Retinal pigment epithelial cell (primary cell): ENCODE measurements at places on chromosomes 1 and 21.

DNA sequence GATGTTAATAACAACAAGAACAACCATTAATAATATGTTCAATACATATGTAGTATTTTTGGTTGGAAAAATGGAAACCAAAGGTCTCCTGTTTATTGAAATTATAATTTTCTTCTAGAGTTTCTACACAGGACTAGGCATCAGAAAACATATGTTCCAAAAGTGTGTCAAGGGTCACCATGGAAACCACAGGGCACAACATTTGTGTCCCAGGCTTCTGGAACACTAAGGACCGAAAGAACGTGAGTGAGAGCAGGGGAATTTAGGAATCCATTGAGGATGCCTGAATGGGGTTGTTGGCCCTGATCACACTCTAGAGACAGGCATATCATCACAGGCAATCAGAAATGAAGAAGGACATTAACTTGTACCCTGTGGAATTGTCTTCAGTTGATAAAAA lies 7.5 kb upstream of the CDC14A start:
- DNase-seq = no peak

DNA sequence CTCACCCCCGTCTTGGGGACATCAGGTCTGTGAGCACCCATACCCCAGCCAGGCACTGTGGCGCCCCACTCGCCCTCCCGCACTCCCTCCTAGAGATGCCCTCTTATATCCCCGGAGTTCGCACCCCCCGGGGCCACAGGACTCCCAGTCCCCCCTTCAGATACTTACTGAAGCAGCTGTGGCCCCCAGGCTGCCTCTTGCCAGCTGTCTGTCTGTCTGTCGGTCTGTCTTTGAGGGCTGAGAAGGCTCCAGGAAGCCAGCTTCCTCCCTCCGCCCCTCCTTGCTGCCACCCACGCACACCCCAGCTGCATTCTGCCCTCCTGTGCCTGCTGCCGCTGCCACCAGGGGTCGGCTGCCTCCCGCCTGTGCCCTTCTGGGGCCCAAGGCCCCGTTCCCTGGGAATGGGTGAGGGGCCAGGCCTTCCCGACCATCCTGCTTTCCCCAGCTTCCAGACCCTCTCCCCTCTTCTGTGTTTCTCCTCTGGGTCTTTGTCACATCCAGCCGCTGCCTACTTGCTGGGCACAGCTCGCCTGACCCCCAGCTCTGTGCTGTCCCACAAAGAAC lies at the start of gene PTPN7:
PTPN7 (minus strand) TSS at position 226 of the 564 bp plus-strand sequence. CDS start 1,200 bp downstream, outside the sequence.
- no peak for DNase-seq

- no peak for DNase-seq
Measured at GRCh38 chr1:32126770-32127169, 18.9 kb downstream of the KPNA6 start.

GRCh38 chr21:44681152-44681551 lies 811 bp downstream of the KRTAP12-1 start:
- DNase-seq = no peak

GRCh38 chr21:30988706-30989105 lies 49.6 kb downstream of the KRTAP19-8 start:
- DNase-seq = no peak

GRCh38 chr1:211601982-211602670 lies 23.2 kb upstream of the SLC30A1 start:
- DNase-seq = no peak

DNA sequence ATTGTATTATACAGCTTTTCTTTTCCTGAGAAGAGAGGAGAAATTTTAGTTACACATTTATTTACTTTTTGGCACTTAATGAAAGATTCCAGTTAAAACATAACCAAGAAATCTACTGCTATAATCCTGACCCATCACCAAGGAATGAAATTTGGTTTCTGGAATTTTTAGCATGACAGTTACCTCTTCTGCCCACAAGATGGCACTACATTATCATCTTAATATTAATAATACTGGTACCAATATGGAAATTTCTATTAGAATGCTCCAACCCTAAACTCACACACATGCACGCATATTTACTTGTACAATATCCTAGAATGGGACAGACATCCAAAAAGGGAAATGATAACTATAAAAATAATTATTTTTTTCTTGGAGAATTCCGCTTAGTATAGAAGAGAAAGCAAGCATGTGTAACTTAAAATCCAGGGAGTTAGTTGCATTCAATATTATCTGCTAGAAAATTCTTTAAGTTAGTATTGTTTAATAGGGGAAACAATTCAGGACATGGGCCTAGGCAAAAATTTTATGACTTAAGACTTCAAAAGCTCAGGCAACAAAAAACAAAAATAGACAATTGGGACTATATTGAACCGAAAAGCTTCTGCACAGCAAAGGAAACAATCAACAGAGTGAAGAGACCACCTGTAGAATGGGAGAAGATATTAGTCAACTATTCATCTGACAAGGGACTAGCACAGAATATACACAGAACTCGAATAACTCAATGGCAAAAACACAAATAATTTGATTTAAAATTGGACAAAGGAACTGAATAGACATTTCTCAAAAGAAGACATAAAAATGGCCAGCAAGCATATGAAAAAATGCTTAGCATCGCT lies 37.4 kb downstream of the MAP3K21 start:
- DNase-seq = no peak

- DNase-seq = no peak
Measured at GRCh38 chr1:223221686-223222085, 78.6 kb upstream of the TLR5 start.

DNA sequence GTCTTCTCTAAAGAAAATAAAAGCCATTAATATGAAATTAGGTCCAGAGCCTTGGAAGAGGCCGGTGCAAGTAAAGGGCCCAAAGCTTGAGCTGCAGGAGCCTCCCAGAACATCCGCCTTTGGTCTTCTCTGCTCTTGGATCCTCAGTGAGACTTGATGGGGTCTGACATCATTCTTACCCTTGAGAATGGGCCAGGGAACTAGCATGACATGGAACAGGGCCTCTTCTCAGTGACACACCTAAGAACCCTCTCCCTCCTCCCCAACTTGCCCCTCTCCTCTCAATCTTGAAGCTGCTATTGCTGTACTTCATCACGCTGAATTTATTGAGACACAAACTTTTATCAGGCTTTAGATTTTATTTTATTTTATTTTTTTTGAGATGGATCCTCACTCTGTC lies 40.3 kb upstream of the SRSF10 start:
- DNase-seq = no peak

DNA sequence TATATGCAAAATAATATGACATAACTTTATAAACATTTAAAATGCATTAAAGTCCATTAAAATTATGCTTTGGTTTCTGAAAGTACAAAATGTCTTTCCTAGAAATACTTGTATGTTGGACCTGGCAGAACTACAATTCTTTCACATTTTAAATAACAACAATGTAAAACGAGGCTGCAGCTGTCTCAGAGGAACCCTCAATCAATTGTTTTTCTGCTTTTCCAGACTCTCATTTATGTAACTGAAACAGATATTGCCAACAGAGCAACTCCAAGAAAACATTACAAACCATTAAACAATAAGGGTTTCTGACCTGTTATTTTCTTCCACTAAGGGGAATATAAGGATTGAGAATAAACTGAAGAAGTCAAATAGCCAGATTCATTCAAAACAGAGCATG lies 1193.4 kb downstream of the NCAM2 start:
- no peak for DNase-seq

DNA sequence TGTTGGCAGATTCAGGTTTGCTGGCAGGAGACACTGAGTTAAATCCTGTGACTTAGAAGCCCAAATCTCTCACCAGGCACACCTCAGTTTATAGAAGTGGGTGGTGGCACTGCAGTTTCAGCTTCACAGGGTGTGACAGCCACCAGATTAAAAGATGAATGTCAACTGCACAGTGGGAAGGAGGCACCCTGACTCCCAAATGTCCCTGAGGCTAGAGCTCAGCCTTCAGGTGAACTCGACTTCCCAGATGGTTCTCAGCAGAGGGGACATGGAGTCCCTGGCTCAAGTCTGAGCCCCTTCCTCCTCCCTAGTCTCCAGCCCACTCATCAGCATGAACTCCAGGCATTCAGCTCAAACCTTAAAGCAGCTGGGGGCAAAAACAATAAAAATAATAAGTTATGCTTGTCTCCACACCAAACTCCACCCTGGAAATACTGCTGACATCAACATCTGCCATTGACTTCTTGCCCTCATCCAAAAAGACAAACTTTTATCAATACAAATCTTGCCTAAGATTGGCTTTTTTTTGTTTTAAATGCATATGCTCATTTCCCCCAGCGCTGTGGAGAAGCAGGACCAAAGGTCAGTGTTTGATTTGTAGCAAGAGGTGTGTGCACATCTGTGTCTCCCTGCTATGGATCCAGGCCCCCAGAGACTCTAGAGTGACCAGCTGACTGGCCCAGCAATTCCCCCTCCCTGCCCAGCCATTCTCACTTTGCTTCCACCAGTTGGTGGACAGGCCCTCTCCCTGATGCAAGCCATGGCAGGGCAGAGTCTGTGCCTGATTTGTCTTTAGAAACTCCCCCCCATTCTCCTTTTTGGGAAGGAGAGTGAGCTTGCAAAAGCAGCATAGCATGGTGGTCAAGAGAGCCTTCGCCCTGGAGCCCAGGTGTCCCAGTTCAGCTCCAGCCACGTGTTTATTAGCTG lies 18.5 kb upstream of the S100A7 start:
- DNase-seq = no peak

DNA sequence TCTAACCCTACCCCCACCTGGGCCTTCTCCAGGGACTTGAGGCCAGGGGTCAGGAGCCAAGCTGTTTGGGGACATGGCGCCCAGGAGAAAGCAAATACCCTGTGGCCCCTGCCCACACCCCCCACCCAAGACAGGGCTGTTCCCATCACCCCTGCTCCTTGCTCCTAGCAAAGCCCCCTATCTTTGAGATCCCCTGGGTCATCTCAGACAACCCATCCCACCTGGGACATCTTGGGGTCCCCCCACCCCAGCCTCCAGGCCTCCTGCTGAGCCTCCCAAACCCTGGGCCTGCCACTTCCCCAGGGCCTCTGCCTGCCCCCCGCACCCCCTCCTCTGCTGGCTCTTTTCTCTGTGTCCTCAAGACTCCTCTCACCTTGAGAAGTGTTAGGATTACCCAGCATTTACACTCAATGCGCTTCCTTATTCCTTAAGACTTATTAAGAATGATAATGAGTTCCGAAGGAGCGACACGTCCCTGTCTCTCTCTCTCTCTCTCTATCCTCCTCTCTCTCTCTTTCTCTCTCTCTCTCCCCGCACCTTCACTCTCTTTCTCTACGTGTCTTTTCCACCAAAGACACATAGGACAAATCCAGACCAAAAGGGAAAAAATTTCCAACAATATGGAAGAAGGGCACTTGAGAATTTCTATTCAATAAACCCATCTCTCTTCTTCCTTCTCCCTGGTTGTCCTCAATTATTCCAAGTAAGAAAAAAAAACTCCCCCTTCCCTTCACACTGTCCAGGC lies 7.2 kb downstream of the CASZ1 start:
- no peak for DNase-seq

GRCh38 chr1:115882913-115883902 lies 42.3 kb upstream of the NHLH2 start:
- DNase-seq = no peak

DNA sequence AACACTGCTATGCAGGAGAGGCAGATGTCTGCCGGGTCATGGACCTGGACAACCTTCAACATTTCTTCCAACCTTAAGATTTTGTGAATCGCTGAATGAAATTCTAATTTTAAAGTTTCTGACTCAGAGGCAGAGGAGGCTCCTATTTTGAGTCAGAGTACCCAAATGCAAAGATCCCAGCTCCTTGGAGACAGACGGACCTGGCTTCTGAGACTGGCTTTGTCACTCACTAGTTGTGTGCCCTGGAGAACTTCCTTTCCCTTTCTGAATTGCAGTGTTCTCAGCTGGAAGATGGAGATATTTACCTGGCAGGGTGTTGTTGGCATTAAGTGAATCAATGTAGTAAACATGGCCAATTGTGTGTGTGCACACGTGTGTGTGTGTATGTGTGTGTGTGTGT lies 51.9 kb downstream of the IER5 start:
- no peak for DNase-seq

DNA sequence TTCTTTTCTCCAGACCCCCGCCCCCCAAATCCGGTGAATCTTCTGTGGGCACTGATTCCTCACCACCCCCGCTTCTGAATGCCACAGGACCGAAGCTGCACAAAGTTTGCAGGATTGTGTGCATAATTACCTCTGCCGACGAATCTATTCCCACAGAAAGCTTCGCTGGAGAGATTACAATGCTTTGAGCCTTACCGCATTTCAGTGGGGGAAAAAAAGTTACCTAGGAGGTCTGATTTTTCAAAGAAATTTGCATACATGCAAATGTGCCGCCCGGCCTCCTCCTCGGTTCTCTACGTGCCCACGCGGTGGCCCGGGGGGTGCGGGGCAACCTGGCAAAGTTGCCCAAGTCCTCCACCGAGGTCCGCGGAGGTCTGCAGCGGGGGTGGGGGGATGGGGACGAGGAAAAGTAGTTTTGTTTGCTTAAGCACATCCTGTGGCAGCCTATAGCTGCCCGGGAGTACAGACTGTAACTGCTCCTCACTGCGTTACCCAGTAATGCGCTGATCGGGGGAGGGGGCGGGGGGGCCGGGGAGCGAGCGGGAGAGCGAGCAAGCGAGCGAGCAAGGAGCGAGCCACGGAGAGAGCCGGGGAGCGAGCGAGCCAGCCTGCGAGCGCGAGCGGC lies 563 bp upstream of the NFIA start:
- DNase-seq = no peak

DNA sequence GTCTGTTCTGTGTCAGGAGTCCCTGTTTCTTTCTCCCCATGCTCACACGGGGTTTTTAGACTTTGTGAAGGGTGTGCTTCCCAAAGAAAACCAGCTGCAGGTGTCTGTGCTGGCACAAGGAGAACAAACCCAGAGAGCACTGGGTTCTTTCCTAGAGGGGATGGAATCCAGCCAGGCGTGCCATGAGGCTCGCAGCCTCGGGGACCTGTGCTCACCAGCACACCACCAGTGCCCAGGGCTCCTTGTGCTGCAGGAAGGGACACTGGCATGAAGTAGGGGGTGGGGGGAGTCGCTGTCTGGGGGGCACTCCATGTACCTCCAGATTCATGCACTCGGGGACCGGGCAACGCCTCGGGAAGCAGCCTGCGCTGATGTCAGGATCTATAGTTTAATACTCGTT lies 57.9 kb downstream of the AGPAT3 start:
- no peak for DNase-seq

- no peak for DNase-seq
Measured at GRCh38 chr1:224392411-224393249, 36.0 kb downstream of the CNIH4 start.

GRCh38 chr1:237687804-237688203 lies 202.9 kb downstream of the ZP4 start:
- DNase-seq = no peak

DNA sequence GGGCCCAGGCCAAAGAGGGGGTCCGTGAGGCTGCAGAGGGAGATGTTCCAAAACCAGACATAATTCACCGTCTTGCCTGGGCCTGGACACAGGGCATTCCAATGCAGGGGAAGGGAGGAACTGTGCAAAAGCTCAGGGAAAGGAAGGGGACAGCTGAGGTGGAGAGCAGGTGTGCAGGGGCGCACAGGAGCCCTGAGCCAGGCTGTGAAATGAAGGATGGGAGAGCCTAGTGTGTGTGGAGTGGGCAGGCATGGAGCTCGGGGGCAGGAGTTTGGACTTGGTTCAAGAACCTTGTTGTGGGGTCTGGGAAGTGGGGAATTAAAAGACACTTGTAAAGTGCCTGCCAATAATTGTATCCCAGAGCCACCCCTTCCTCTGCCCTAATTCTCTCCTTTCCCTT lies 2.3 kb downstream of the TNNI1 start:
- DNase-seq = no peak
